ENCODE measurements at places on chromosomes 11 and 22. TPM values are rescaled to one million over a fixed set of nuclear protein-coding genes. Genes with fewer than 3 reads are reported as not detected.

TSG101 gene
- total RNA-seq, result 75.2 TPM

RNF121 gene
- 26.5 TPM for total RNA-seq

LIMK2 gene
- 56.3 TPM for total RNA-seq

TSPAN32 gene
- total RNA-seq, result 0.54 TPM

MEI1 gene
- 0.30 TPM for total RNA-seq

DNA sequence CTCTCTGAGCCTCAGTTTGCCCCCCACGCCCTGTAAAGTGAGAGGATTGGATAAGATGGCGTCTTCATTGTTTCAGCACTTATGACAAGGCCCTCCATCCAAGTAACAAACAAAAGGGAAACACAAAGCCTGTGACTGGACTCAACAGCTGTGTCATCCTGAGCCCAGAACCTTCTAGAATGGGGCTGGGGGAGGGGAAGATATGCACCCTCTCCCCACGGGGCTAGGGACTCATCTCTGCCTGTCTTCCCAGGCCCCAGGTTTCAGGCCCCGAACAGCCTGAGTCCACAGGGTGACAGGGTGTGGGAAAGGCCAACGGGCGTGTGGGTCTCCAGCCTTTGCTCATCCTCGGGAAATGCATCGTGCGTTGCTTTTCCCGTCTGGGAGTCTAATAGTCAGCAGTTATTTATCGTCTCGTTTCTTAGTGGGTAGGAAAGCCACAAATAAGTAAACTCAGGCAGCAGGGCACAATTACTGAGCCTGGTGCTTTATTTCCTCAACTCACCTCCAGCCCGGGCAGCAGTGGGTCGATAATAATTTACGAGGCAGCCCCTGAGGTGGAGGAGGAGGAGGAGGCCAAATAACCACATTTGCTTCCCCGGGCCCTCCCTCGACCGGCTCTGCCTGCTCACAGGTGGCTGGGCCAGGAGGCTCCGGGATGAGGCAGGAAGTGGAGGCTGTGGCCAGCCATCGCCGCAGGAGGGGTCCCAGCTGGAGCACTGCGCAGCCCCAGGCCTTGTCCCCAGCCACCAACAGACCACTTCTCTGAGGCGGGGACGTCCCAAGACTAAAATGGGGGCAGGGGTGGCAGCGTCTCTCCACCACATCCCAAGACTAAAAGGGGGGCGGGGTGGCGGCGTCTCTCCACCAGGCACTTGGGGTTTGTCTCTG, 54.4 kb downstream of the FLRT1 start:
- H3K27ac ChIP-seq, result no peak overlapping the region
- H3K27me3 ChIP-seq, result no peaks in the 10 kb centered on the region
- no peak for DNase-seq
- peaks cover 60% of the 10 kb centered on the region for H3K4me1 ChIP-seq
- H3K4me3 ChIP-seq, result no peak overlapping the region
- H3K36me3 ChIP-seq, result no peaks in the 10 kb centered on the region
